Posterior cingulate gyrus (tissue), 11 donors: ENCODE measurements at places on chromosomes 1 and 21.

GRCh38 chr1:198520524-198521254, 19.8 kb downstream of the ATP6V1G3 start:
- no peak for DNase-seq

DNA sequence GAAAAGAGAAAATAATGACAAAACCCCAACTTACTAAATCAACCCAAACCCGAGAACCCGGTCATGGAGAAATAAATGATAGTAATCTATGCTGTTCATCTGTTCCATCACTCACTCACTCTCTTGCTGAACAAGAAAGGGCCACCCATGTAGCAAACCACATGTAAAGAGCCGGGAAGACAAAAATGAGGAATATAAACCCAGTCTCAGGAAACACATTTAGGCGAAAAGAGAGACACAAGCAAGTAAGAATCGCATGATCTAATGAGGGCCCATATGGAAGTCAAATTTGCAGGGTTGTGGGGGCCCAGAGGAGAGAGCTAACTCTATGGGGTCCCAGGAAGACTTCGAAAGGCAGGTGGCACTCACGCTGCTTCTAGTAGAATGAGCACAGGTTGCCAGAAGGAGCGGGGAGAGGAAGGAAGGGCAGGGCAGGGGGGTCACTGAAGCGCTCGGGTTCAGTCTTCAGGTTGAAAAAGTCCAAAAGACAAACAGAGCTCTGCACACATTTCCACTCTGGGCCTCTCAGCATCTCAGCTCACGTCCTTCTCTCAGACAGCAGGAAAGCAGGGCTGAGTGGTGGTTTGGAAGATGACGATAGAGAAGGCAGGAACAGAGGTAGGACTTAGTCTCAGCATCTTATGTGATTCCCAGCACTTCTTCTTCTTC, 142.9 kb upstream of the KRTAP19-8 start:
- DNase-seq: no peak

- DNase-seq: no peak
Measured at GRCh38 chr1:239006276-239006675, 380.1 kb upstream of the CHRM3 start.

GRCh38 chr21:29315131-29315749, 16.5 kb downstream of the BACH1 start:
- no peak for DNase-seq

- no peak for DNase-seq
Measured at GRCh38 chr1:115183721-115184259, 94.5 kb upstream of the TSPAN2 start.

DNA sequence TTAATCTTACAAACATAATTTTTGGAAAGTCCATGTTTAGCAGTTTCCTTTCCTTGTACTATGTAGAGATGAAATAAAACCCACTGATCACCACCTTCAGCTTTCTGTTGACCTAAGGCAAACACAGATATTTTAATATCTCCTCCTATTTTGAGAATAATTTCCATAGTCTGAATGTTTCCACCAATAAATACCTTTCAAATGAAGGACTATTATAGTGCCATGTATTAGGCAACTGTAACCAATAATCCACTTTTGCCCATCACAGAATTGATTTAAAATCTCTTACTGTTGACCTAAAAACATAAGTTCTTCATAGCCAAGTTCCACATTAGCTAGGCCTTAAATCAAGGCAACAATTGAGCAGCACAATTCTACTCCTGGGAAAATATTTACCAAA, 1.8 kb downstream of the CDC42BPA start:
- DNase-seq: no peak

DNA sequence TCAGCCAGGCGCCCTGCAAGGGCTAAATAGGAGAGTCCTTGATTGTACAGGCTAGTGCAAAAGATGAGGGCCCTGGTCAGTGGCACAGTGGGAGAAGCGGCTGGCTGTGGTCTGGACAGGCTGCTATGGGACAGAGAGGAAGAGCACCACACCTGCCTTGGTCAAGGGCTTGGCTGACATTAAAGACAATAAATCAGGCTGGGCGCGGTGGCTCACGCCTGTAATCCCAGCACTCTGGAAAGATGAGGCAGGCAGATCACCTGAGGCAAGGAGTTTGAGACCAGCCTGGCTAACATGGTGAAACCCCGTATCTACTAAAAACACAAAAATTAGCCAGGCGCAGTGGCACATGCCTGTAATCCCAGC, 62.9 kb downstream of the NID1 start:
- no peak for DNase-seq

- DNase-seq: no peak
Measured at GRCh38 chr1:40563266-40563665, 31.8 kb downstream of the ZNF684 start.

DNA sequence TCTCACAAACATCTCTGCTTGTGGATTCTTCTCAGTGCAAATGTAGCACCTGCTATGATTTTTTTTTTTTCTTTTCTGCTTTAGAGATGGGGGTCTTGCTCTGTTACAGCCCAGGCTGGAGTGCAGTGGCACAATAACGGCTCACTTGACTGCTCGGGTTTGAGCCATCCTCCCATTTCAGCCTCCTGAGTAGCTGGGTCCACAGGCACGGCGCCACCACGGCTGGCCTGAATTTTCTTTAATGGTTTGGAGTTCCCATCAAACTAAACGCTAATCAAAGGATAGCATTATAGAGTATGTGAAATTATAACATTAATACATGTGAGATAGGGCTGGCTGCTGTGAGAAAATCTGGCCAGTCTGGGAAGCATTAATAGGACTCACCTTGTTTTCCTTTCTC, 7.2 kb upstream of the PTGER3 start:
- DNase-seq: no peak

DNA sequence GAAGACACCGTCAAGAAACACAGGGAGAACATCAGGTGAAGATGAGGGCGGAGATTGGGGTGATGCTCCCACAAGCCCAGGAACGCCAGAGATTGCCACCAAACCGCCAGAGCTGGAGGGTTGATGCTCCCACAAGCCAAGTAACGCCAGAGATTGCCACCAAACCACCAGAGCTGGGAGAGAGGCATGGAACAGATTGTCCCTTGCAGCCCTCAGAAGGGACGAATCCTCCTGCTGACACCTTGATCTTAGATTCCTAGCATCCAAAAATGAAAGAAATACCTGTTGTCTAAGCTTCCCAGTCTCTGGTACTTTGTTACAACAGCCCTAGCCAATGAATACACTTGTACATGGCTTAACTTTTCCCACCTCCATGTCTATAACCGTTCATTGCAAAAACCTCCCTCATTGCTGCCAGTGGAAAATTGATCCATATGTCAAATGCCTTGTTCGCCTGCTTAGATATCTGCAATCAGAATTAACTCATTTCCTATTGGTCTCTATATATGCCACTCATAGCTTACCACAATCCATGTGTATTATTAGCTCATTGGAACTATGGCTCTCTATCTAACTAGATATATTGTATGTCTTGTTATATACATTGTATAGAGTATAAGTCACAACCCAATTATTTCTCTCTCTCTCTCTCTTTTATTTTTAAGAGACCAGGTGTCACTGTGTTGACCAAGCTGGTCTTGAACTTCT, 127.4 kb downstream of the ADSS2 start:
- no peak for DNase-seq

DNA sequence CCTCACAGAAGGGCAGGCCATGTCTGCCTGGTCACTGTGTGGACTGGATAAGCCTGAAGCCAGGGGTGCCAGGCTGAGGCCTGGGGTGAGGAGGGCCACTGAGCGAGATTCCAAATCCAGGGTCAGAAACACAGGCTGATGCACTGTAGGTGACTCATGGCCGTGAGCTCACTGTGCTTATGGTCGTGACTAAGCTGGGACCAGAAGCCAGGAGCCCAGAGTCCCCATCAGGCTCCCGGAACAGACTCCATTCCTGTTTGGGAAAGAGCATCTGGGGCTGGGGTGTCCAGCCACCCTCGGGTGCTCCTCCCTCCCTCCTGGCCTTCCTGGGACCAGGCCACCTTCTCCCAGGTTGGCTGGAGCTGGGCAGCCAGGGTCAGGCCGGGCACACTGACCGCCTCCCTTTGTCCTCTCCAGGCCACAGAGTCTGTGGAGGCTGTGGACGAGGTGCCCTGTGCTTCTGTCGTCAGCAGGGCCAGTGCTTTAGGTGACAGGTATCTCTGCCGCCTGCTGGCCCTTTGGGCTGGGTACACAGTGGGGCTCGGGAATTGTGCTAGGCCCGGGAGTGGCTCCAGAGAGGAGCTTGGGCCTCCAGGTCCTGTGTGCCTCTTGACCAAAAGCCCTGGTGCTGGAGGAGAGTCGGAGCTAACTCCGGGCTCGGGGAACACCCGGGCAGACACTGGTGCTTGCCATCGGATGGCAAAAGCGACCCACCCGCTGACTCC, 36.7 kb downstream of the AJAP1 start:
- no peak for DNase-seq

DNA sequence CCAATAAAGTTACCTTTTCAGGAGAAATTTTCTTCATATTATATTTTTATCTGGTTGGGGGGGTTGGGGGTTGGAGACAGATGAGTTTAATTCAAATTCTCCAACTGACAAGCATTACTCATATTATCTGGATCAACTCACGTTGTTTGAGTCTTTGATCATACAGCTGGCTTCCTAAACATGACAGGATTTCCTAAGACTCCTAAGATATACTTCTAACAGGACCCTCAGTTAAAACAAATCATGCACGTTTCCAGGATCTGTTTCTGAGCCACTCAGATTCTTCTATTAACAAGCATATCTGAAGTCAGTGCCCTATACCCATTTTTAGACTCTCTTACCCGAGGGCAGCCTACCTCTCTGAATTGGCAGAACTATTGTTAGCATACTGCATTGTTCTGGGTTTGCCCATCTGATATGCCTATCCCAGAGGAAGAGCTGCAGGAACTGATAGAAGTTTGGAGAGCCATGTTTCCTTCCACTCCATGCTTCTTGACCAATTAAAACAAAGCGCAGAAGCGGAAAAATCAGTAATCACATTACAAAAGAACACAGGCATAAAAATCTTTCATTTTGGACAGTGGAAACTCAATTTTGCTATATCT, 653.9 kb downstream of the LTN1 start:
- DNase-seq: no peak

GRCh38 chr1:193221651-193222050, 35.2 kb upstream of the B3GALT2 start:
- DNase-seq: no peak

GRCh38 chr1:72462186-72462905, 180.0 kb upstream of the NEGR1 start:
- DNase-seq: no peak

DNA sequence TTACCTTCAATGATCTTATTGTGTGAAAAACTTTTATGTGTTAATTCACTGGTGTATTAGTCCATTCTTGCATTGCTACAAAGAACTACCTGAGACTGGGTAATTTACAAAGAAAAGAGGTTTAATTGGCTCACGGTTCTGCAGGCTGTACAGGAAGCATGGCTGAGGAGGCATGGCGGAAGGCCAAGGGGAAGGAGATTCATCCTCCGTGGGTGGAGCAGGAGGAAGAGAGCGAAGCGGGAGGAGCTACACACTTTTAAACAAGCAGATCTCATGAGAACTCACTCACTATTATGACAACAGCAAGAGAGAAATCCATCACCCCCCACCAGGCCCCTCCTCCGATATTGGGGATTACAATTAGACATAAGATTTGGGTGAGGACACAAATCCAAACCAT, 44.2 kb upstream of the RGS7 start:
- DNase-seq: no peak

GRCh38 chr1:36884801-36885200, 149.5 kb downstream of the GRIK3 start:
- DNase-seq: no peak

GRCh38 chr1:168665975-168666374, 63.0 kb downstream of the DPT start:
- DNase-seq: no peak

- DNase-seq: no peak
Measured at GRCh38 chr1:178101654-178102053, 7.8 kb downstream of the RASAL2 start.

DNA sequence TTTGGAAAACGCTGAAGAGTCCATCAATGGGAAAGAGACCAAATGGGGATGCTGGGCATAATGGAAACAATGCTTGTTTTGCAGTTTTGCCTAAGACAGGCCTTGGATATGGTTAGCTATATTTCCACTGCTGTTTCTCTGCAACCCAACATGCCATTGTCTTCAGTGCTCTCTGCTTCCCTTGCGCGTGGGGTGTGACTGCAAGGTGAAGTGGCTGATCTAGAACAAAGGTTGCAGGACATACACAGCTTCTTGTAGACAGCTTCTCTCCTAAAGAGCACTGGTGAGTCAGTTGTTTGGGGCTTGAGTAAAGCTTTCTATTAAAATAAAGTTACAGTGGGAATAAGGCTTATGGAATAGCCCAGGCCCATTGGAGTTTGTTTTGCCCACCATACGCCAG, 33.0 kb downstream of the RUNX1 start:
- no peak for DNase-seq

GRCh38 chr1:97108179-97108578, 386.6 kb downstream of the PTBP2 start:
- no peak for DNase-seq

- DNase-seq: no peak
Measured at GRCh38 chr1:47875831-47876586, 121.2 kb downstream of the TRABD2B start.

- no peak for DNase-seq
Measured at GRCh38 chr1:15918962-15919715, 56.8 kb downstream of the ZBTB17 start.

DNA sequence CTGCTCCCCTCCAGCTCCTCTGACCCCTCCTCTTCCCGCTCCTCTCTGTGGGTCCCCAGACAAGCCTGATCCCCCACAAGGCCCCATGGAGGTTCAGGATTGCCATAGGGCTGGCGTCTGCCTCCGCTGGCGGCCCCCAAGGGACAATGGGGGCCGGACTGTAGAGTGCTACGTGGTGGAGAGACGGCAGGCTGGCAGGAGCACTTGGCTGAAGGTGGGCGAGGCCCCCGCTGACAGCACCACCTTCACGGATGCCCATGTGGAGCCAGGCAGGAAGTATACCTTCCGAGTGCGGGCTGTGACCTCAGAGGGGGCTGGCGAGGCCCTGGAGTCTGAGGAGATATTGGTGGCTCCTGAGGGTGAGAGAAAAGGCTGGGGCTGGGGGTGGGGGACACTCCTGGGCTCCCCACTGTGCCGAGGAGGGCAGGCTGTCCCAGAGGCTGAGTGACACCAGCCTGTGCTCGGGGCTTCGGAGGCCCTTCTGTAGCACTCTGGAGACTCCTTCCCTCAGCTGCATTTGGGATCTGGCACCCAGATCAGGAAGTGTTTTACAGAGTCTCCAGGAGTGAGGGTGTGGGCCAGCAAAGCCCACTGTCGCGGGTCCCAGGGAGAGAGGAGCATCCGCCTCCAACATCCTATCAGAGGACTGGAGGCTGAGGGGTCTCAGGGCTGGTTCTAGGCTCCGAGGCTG, 25.9 kb downstream of the IGFN1 start:
- no peak for DNase-seq
